ENCODE measurements at places on chromosomes 1 and 21.
A peak's percentile ranks its signal among the peaks of the same experiment; 100 is the strongest.

DNA sequence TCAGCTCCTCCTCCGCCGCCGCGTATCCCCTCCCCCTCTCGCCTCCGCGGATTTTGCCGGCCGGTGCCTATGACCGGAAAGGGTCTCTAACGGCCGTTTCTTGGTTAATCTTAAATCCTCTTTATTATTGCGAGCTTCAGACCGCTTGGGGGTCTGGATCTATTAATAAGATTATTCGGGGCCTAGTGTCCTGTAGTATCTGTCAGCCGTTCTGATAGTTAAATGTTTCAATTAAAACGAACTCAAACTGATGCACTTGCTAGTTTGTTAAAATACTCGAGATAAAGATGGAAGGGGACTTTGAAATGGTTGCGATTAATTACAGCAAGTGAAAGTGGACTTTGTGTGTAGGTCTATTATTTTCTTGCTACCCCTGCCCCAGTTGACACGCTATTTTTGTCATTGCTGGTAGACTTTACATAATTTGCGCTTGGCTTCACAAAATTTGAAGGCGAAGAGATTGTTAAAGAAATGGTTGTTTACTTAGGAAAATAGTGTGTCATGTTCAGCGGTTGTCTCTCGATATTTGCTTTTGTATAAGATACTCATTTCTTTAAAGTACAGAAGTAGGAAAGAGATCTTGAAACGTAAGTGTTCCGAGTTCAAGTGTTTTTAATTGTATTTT lies 779 bp downstream of the SON start:
- DNase-seq, result peak; percentile 63

- DNase-seq, result no peak
Measured at GRCh38 chr1:155195201-155196102, 12.2 kb downstream of the THBS3 start.

DNA sequence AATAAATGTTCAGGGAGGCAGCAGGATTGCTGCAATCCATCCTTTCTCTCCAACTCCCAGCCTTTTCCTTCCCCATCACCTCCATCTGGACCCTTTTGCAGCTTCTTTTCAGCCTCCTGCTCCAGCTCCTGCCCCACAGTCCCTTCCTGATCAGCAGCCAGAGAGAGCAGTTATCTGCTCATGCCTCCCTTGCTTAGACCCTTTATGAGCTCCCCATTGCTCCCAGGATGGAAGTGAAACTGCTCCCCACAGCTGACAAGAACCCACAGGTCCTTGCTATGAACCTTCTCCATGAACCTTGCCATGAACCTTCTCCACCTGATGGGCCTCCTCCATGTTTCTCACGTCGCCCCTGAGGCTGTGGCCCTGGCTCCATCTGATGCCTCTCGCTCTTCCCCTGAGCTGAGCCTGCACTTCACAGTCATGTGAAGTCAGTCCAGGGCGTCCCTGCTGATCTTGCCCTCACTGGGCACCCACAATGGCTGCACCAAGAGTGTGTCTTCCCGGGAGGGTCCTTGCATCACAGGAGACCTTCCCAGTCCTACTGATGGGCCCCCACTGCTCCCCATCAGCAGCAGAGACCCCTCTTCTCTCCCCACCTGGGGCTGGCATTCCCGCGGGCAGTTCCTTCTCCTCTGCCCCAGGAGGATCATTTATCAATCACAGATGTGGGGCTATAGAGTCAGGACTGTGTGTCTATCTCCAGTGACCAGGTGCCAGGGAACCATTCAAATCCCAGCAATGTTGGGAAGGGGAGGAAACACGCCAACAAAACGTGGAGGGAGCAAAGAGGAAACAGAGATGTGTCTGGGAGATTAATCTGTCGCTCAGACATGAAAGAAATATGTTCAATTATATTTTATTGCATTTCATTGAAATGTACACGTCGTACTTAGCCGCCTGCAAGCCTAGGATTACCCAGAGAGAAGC lies 73.1 kb downstream of the MATN1 start:
- no peak for DNase-seq

GRCh38 chr1:211375146-211375818 lies 48.6 kb downstream of the TRAF5 start:
- no peak for DNase-seq

DNA sequence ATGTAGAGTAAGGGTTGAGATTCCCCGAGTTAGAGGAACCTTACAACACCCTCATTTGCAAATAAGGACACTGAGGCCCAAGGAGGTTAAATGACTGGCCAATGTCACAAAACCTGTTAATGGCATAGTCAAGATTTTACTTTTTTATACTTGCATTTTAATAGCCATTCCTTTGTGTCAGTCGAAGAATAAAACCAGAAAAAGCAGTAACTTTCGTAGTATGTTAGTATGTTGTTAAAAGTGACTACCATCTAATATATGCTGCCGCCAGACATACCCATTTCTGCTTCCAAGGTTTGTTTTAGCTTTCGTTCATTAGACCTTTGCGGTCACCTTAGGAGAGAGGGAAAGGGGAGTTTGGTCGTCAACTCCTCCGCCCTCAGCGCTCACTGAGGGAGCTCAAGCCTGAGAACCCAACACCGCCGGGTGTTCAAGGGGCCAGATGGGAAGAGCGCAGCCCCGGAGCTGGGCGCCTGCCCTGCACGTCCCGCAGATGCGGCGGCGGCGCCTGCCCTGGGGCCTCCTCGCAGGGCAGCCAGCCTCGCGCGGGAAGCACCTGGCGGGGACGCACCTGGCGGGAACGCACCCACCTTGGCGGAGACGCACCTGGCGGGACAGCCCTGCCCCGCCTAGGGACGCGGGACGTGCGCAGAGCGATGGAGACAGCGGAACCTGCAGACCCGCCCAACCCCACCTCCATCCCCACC lies 466 bp downstream of the VPS26C start:
- DNase-seq, result peak; percentile 40

DNA sequence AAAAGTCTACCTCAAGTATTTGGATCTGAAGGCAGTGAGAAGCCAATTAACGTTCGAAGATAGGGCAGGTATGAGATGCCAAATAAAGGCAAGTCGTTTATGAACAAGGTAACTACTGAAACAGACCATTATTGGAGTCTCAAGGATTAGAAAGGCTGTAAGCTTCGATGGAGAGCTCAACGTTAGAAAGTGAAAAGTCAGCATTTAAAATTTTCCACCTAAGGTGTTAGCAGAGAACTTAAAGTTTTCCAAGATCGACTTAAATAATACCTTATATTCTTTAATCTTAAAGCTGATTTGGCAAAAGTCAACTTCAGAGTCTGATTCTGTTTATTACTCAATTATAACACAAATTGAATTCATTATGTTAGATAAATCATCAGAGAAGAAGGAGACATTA lies 28.1 kb downstream of the CLDN17 start:
- DNase-seq, result no peak

- no peak for DNase-seq
Measured at GRCh38 chr1:48329905-48330304, 107.4 kb downstream of the SLC5A9 start.

DNA sequence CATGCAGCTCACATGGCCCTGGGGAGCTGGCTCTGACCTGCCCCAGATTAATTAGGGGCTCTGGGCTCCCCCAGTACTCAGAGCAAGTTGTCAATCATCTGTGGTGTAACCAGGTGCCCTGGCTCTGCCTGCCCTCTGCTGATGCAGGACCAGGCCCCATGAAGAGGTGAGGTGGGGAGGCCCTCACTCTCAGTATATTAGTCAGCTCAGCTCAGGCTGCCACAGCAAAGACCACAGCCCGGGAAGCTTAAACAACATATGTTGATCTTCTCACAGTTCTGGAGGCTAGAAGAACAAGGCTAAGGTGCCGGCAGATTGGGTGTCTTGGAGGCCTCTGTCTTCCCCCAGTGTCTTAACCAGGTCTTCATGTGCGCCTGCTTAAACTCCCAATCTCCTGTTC lies 66.5 kb downstream of the FCRL5 start:
- DNase-seq, result no peak

DNA sequence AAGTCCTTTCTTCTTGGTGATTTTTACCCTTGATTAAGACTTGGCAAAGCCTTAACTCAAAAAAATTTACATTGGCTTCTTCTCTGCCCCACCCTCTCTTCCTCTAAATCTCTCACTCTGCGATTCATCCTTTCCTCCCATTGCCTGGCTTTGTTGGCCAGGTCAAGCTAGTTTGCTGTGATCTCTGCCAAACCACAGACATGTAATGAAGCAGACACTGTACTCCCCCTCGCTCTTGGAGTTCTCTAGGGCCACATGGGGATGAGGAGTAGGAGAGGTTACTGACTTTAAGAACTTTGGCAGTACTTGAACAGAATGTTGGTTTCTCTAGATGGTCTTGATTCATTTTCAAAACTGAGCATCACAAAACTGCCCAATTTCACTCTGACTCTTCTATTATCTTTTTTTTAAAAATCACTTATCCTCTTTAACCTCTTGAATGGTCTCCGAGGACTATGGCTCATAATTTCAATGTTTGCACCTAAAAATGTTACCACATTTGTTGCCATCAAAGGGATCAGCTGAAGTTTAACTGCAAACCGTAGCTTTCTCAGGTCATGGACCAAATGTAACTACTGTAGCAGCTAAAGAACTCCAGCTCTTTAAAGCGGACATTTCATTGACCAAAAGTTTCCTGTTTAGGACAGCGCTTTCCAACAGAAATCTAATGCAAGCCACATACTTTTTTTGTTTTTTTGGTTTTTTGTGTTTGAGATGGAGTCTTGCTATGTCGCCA lies 62.7 kb upstream of the IPO9 start:
- DNase-seq, result no peak

- no peak for DNase-seq
Measured at GRCh38 chr1:182715531-182715930, 31.1 kb upstream of the RGS8 start.

DNA sequence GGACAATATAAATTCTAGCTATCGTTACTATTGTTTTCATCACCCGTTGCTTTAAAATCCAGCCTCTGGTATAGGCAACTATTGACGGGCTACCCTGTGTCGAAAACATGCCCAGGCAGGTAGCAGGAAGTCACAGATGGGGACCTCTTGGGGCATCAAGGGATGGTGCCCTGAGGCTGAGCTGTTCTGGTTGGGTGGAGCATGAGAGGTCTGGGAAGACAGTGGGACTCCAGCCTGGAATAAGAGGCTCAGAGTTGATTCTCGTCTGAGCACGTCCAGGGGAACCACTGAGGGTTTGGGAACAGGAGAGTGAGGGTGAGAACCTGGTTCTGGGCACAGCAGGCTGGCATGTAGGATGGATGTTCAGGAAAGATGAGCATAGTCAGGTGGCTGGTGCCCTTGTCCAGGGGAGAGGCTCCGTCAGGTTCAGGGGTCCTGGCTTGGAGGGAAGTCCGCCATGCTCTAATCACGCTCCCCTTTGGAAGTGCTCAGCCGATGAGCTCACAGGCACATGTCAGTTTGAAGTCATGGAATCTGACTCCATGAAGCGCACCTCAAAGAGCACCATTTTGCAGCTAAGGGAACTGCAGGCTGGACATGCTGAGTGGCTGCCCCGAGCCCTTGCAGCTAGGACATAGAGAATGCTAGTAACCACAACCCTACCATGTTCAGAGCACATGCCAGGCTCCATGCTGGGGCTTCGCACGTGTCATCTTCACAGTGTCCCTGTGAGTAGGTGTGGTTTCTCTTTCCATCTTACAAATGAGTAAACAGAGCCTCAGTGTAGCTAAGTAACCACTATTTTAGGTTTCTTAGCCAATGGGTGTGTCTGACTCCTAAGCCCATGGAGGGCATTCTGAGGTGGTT lies 21.0 kb downstream of the PCSK9 start:
- no peak for DNase-seq

DNA sequence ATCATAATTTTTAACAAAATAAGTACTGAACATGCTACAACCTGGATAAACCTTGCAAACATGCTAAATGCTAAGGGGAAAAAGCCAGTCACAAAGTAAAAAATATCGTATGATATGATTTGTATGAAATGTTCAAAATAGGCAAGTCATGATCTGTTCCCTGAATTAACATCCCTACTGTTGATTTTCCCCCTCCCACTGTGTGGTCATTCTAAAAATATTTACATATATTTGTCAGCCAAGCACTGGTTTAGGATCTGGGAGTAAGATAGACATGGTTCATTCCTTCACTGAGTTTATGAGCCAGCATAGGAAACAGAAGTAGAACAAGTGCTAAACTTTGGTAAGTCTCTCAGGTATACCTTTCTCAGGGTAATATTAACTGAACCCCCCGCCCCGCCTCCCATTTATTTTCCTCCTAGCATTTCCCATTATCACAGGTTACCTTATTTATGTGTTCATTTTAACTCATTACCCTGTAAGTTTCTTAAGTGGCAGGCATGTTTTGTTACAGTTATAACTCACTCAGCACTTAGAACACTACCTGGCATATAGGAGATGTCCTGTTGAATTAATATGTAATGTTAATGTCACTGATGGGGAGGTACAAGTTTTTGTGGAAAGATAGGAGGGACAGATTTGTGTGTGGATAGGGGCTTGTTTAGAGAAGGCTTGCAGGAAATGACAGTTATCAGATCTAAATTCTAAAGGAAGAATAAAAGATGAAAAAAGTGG lies 12.3 kb downstream of the UQCRH start:
- DNase-seq, result no peak

DNA sequence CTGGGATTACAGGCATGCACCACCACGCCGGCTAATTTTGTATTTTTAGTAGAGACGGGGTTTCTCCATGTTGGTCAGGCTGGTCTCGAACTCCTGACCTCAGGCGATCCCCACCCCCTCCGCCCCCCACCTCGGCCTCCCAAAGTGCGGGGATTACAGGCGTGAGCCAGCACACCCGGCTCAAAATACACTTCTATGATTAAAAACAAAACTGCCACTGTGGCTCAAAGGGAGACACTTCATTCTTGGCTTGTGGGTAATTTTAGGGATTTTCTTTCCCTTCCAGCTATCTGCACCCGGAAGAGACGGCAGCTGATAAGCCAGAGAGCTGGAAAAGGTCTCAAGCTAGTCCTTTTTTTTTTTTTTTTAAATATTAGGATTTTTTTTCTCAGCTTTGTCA lies 24.5 kb downstream of the TMPRSS2 start:
- DNase-seq, result no peak

- no peak for DNase-seq
Measured at GRCh38 chr1:192522673-192523072, 52.9 kb upstream of the RGS1 start.

DNA sequence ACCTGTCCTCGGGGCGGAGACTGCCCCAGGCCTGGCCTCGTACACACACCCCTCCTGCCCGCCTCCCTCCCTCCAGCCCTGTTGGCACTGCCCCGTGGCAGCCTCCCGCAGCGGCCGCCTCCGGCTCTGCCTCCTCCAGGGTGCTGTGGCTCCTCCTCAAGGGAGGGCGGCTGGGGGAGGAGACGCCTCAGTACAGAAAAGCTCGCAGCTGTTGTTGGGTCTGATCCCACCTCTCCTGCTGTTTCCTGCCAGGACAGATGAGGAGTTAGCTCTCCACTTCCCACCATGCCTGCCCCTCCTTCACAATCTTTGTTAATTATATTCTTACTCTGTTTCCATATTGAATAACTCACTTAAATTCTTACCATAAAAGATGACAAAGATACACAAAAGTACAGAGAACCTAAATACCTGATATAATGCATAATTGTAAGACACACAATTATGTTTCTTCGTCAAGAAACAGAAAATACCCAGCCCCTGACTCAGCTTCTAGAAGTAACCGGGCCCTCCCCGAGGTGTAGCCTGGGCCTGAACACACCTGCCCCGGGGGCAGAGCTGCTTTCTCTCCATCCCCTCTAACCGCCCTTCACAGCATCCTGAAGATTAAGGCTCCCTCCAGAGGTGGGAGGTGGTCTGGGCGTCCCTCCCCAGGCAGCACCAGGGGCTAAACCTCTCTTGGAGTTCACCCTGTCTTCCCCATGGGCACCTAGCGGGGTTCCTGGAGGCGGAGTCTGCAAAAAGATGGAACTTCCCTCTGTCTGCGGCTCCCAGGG lies 30.6 kb upstream of the COL6A1 start:
- DNase-seq, result no peak

All from mesothelial cell of epicardium (in vitro differentiated cells).